ENCODE measurements at places on chromosomes 6 and 20. TPM values are rescaled to one million over a fixed set of nuclear protein-coding genes. Genes with fewer than 3 reads are reported as not detected.

Gene SH3BGRL2
- total RNA-seq, result 0.35 TPM

- no peak for DNase-seq
Observed at GRCh38 chr20:51373713-51374455, 168.6 kb downstream of the NFATC2 start.

- DNase-seq, result peak; percentile 68
Observed at GRCh38 chr6:209432-210103, 82.7 kb upstream of the DUSP22 start.

DNA sequence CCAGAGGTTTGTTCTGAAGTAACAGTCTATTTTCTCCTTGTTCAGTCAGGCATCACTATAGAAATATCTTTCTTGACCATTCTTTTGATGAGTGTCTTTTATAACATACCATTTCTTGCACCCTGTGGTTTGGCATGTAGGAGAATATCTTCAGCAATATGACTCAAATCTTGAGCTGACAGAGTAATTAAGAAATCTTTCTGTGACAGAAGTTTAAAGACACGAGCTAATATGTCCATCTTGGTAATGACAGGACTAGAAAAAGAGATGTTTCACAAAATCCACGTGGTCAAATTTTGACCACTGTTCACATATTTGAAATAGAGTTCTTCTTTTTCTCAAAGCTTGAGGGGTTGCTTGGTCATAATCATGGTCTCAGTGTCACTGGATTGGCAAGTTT is 149.9 kb downstream of the MYB start:
- DNase-seq, result peak; percentile 34

Gene SAMD3
- total RNA-seq, result 0.43 TPM

DNA sequence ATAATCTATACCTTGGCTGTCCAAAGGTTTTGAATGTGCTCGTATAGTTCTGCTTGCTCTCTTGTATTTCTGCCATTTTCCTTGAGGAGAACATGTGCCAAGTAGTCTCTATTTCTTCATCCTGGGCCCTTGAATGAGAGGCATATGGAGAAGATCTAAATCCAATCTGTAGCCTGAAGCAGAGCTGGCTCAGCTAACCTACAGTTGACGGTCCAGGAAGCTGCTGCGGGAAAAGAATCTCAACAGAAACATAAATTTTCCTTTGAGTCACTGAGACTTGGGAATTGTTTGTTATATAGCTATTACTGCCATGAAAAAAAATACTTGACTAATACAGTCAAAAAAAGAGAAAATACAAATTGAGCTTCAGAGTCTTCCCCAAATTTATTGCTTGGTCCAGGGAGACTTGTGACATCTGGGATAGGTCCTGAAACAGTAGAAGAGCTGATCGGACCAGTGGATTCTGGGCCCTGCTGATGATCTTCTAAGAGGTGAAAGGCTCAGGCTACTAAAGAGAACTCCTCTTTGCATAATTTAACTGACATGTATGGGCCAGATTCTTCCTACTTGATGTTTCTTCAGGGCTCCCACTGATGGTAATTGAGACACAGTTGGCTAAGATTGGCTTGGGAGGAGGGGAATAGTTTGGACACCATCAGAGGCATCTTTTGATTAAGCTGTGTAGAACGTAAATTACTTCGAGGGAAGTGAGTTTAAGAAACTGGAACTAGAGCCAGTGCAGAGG is 29.9 kb upstream of the PLCB4 start:
- DNase-seq, result no peak

Gene VIP
- not detected for total RNA-seq

DNA sequence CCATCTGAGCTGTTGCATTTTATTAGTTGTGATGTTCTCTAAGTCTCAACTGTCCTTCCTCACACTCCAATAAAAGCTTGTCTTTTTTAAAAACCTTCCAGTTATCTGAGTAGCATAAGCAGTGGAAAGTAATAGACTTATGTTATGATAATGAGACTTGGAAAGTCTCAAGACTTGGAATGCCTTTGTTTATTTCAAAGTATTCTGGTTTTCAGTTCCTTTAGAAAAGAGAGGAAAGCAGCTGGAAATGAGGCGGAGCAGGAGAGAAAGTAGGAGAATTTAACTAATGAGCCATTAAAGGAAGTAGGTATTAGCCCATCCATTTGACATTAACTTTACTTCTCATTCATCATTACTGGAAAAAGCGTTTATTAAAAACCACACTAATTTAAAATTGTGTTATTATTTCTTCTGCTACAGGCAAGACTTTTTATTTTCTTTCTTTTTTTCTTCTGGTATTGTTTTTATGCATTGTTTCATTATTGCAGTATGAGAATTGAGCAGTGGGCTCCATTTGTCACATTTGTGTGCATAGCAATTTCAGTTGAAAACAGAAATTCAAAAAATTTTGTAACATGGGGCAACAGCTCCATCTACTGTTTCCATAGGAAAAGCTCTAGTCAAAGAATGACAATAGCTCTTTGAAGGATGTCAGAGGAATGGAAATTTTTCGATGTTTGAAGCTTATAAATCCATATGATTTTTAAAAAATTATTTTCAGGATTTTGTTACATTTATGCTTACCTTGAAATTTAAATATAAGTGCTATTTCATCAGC is 194.8 kb downstream of the COL9A1 start:
- peak; percentile 21 for DNase-seq

Gene NKAIN2
- total RNA-seq, result not detected

Measured in GM12878 (cell line).